ENCODE measurements at places on chromosomes 6 and 20. TPM values are rescaled to one million over a fixed set of nuclear protein-coding genes. Genes with fewer than 3 reads are reported as not detected.

Gene GRM1
- 0.11 TPM for polyA plus RNA-seq

Gene OLIG3
- not detected for polyA plus RNA-seq

Gene TINAG
- 26.3 TPM for polyA plus RNA-seq

Gene ITPA
- polyA plus RNA-seq, result 46.3 TPM

Gene TPD52L1
- 91.4 TPM for polyA plus RNA-seq
